ENCODE measurements at places on chromosomes 4 and X.

GRCh38 chr4:187972135-187972534, 23.4 kb upstream of the ZFP42 start:
- H3K27me3 ChIP-seq: no peaks in the 10 kb centered on the region
- no peak overlapping the region for H3K4me3 ChIP-seq
- H3K4me1 ChIP-seq: no peaks in the 10 kb centered on the region
- peaks cover 2% of the 10 kb centered on the region for H3K36me3 ChIP-seq
- DNase-seq: no peak

DNA sequence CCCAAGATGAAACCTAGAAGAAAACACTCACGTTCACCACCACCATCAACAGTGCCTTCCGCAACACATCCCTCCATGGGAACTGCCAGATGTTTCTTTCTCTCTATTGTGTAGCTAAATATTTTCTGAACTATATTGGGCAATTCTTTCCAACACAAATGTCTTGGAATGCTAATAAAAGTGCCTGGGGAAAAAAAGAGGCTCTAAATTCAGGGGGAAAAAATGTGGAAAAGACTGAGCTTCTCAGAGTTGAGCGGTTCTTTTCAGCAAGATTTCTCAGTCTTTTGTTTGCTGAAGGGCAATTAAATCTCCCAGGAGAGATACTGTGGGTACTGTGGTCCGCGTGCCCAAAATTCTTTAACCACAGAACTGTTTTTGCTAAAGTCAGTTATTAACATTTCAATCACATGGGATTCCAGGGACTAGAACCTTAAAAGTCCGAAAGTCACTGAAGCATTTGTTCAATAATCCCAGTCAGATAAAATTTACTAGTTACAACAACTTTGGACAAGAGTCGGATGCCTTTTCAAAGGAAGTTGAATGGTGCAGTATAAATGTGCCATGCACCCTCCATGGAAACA, 51.9 kb upstream of the DHRSX start:
- no peak overlapping the region for H3K27ac ChIP-seq
- no peaks in the 10 kb centered on the region for H3K4me1 ChIP-seq
- DNase-seq: no peak
- no peaks in the 10 kb centered on the region for H3K36me3 ChIP-seq
- no peak overlapping the region for H3K4me3 ChIP-seq

DNA sequence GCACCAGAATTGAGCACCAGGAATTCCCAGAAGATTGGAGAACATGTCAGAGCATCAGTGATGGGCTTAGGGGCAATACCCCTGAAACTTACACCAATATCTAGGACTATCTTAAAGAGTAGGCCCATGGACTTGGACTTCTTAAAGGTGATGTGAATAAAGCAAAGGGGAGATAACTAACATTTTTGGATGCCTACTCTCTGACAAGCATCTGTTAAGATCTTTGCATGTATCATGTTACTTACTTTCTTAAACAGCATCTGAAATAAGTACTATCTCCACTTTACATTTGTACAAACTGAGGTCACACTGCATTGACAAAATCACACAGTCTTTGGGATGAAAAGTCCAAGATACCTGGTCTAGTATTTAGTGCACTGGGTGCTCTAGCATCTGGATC, 258.6 kb upstream of the ARSJ start:
- no peak for DNase-seq
- no peak overlapping the region for H3K4me3 ChIP-seq
- H3K4me1 ChIP-seq: no peaks in the 10 kb centered on the region
- H3K27me3 ChIP-seq: no peaks in the 10 kb centered on the region

- DNase-seq: no peak
- no peaks in the 10 kb centered on the region for H3K27me3 ChIP-seq
- no peaks in the 10 kb centered on the region for H3K36me3 ChIP-seq
Measured at GRCh38 chrX:6460893-6461490, 73.9 kb downstream of the VCX3A start.

GRCh38 chr4:153348006-153348405, 3.5 kb downstream of the MND1 start:
- peaks cover 36% of the 10 kb centered on the region for H3K4me1 ChIP-seq
- no peak overlapping the region for H3K27ac ChIP-seq
- DNase-seq: no peak
- H3K36me3 ChIP-seq: peaks cover 2% of the 10 kb centered on the region
- H3K4me3 ChIP-seq: no peak overlapping the region

- no peak overlapping the region for H3K4me3 ChIP-seq
- H3K36me3 ChIP-seq: peaks cover 12% of the 10 kb centered on the region
- peaks cover 37% of the 10 kb centered on the region for H3K4me1 ChIP-seq
- no peak for DNase-seq
- no peaks in the 10 kb centered on the region for H3K27me3 ChIP-seq
Measured at GRCh38 chr4:47532658-47533057, 47.6 kb downstream of the ATP10D start.

GRCh38 chr4:183434264-183434663, 10.2 kb upstream of the CDKN2AIP start:
- no peak overlapping the region for H3K27ac ChIP-seq
- no peaks in the 10 kb centered on the region for H3K36me3 ChIP-seq
- H3K4me1 ChIP-seq: peaks cover 20% of the 10 kb centered on the region
- DNase-seq: no peak

DNA sequence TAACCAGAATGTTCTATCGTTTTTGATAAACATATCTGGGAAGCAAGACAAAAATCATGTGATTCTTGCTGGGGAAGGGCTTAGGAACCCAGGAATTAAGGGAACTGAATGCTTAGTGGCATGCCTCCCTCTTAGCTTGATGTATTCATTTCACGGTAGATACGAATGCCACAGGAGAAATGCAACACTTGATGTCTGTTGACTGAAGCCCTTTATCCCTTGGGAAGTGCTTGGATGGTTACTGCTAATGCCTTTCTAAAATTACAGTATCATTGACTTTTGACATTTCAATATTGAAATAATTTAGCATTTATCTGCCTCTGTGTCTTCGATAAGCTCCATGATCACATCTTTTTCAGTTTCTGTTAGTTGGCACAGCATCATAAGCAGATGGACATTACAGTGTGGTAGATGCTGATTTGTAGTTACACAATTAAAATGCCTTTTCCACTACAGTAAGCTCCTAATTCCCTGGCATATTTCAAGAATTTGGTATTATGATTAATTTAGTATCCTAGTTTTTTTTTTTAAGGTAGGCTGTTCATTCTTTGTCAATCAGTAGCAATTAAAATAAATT, 226.7 kb downstream of the ARHGAP10 start:
- no peak overlapping the region for H3K4me3 ChIP-seq
- no peaks in the 10 kb centered on the region for H3K36me3 ChIP-seq
- no peaks in the 10 kb centered on the region for H3K4me1 ChIP-seq

DNA sequence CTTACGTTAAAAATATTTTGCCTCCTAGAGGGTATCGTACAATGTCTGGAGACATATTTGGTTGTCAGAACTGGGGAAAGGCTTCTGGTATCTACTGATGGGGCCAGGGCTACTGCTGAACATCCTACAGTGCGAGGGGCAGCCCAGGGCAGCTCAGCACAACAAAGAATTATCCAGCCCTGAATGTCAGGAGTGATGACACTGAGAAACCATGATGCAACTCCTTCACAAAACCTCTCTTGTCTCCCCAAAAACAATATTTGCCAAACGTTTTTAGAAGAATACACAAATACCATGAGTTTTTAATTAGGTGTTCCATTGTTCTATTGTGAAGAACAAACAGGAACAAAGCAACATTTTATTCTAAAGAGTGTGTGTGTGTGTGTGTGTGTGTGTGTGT, 43.4 kb upstream of the CLNK start:
- H3K36me3 ChIP-seq: no peaks in the 10 kb centered on the region
- DNase-seq: no peak
- H3K27ac ChIP-seq: no peak overlapping the region
- H3K4me1 ChIP-seq: peaks cover 59% of the 10 kb centered on the region
- no peaks in the 10 kb centered on the region for H3K27me3 ChIP-seq

DNA sequence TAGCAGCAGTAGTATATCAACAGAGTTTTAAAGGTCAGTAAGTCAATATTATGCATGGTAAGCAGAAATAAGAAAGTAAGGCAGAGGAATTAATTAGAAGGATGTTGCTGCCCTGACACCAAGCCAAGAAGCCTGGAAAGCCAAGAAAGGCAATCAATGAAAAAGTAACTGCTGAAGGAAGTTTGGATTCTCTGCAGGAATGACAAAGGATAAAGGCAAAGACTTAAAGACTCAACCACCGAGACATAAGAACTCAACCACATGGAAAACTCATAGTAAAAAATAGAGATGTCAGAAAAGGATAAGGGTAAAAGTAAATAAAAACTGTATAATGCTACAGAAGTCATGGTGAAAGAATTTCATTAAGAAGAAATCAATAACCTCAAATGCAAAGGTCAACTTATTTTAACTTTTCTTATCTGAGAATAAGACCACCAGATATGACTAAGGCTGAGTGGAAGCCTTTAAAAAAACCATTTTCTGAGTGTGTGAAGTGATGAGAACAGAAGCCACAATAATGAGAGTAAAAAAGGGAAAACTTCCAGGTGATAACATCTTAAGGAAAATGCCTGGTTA, 55.2 kb downstream of the NEK1 start:
- H3K27ac ChIP-seq: no peak overlapping the region
- H3K27me3 ChIP-seq: no peaks in the 10 kb centered on the region
- peaks cover 2% of the 10 kb centered on the region for H3K36me3 ChIP-seq
- no peaks in the 10 kb centered on the region for H3K4me1 ChIP-seq
- DNase-seq: no peak
- H3K4me3 ChIP-seq: no peak overlapping the region

GRCh38 chr4:71253545-71253944, 85.3 kb upstream of the SLC4A4 start:
- no peaks in the 10 kb centered on the region for H3K27me3 ChIP-seq
- DNase-seq: no peak
- no peak overlapping the region for H3K4me3 ChIP-seq
- no peaks in the 10 kb centered on the region for H3K36me3 ChIP-seq
- no peak overlapping the region for H3K27ac ChIP-seq
